Naive thymus-derived CD4-positive, alpha-beta T cell (primary cell): ENCODE measurements at places on chromosomes 2 and 18. TPM values are rescaled to one million over a fixed set of nuclear protein-coding genes. Genes with fewer than 3 reads are reported as not detected.

Gene PSD4
- total RNA-seq, result 389 and 399 TPM in 2 replicates

Gene PSMA8
- total RNA-seq, result 0.59 TPM

Gene IL1RL1
- 4.9 TPM for total RNA-seq

Gene AP1S3
- 0.88 TPM for total RNA-seq

Gene TWIST2
- not detected for total RNA-seq

Gene EHD3
- 1.5 and 1.6 TPM in 2 replicates for total RNA-seq

Gene CRYBA2
- total RNA-seq, result not detected in 2 replicates

Gene KIAA2012
- total RNA-seq, result not detected

Gene NETO1
- not detected for total RNA-seq

Gene KLHL29
- 5.4 TPM for total RNA-seq

Gene DNAJC5G
- total RNA-seq, result not detected

Gene VSNL1
- not detected for total RNA-seq

Gene TTR
- total RNA-seq, result not detected
